ENCODE measurements at places on chromosomes 2 and 18.
A peak's percentile ranks its signal among the peaks of the same experiment; 100 is the strongest.

DNA sequence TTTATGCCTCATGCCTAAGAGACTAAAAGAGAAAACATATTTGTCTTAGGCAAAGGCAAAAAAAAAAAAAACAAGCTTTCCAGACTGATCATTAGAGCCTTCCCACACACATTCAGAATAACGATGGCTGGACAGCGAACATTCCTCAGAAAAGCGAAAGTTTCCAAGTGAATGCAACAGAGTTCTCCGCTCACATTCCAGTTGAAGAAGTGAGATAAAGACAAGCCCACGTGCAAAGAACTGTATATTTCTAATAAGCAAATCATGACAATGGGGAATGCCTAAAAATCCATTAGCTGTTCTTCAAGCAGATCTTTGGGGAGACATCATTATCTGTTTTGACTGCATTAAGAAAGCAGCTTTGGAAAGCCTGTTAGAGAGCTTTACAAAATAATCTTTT lies 347.9 kb downstream of the METTL4 start:
- DNase-seq = no peak

- DNase-seq = no peak
These were observed 1566.6 kb upstream of the SLC39A10 start for GRCh38 chr2:194090251-194090905.

DNA sequence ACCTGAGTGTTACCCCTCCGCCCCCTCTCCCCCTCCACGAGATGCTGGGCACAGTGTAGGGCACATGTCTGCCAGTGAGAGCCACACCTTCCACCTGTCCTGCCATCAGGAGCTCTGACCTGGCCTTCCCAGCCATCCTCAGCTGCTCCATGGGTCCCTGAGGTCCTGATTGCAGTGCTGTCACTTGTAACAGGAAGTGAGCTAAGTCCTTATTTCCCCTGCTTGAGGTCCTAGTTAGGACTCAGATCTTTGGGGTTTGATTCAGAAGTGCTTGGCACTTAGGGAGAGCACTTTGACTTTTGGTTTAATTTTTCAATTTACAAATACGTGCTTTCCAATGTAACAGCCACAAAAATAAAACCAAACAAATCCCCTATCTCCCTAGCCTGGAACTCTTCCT lies 125.5 kb downstream of the WDSUB1 start:
- DNase-seq = no peak

DNA sequence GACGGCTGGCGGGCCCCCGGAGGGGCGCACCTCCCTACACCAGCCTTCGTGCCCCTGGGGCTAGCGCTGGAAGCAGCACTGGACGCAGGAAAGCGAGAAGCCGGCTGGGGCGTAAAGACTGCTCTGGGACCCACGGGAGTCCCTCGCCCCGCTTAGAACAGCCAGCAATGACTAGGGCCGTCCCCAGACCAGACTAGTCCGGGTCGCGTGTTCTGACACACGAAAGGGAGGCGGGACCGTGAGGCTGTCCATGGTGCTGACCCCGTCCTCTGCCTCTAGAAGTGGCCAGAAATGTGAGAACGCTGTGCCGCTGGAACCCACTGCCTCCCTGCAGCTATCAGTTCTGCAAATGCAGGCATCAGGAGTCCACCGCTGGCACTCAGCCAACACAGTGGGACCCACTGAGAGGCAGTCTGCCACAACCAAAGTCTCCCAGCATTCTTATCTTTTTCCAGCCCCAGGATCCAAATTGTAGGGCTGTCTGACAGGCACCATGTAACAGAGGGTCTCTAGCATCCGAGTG lies at the start of gene UCN:
Gene UCN (minus strand): TSS at position 87 of the 523 bp plus-strand sequence. CDS start 550 bp downstream, outside the sequence.
- peak; percentile 54 for DNase-seq

DNA sequence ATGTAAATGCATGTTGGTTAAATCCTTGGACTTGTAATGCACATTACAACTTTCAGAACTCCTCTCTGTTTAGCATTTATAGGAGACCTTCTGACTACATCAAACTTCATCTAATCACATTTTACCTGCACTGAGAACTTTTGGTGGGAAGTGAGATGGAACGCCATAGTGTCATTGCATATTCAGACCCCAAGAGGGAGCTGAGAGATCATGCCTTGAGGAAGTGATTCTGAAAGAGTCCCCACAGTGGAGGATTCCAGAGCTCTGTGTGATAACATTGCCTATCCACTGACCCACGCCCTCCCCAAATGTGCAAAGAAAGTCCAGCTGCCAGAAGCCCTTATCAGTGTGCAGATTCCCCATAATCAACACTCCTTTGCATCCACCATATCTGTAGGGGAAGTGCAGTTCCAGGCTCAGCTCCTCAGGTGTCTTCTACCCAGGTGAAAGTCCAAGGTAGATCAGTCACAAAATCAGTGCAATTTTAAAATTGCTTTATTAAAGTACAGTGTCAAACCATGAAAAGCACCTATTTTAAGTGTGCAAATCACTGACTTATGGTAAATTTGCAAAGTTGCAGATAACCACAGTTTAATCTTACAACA lies 212.4 kb downstream of the RPIA start:
- DNase-seq = no peak

DNA sequence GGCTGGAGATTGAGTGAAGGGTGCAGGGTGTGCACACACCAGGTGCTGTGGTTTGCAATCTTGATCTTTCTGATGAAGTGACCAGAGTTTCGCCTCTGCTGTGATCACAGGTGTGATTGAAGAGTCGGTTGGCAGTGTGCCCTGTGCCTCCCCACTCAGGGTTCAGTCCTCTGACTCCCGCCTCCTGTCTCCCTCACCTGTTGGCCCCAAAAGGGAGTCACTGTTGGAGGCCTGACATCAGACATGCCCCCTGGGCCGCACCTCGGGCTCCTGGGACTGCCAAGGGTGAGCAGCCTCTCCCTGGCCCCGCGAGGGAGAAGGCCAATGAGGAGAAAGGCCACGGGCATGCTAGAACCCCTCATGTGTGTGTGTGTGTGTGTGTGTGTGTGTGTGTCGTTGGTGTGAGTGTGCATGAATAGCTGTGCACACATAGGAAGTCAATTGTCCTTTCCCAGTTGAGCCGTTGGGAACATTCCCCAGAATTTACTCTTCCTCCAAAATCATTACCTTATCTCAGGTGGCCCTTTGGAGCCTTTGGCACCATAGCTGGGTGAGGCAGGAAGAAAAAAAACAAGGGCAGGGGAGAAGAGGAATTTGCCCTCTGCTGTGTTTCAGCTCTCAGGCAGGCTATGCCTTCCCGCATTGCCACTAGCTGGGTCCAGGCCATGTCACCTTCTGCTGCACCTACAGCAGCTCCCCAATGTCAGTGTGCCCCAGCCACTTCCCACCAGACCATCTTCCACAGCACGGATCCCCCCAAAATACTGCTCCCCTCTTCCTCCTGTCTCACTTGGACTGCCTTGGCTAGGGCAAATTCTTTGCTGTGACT lies 78.1 kb upstream of the LAPTM4A start:
- peak; percentile 33 for DNase-seq

DNA sequence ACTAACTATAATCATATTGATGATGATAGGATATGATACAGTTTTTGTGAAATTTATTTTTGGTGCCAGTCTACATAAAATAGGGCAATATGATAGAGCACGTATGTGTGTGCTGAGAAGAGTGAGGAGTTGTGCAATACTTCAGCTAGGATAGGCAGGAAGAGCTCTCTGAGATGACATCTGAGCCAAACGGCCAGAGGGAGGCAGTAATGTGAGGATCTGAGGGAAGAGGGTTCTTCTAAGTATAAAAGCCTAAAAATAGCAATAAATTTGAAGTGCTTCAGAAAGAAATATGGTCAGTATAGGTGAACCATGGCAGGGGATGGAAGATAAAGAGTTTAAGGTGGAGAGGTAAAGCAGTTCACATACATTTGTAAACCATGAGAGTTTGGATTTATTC lies 102.5 kb downstream of the OLA1 start:
- DNase-seq = no peak

GRCh38 chr2:180962727-180963314 lies 17.6 kb upstream of the UBE2E3 start:
- no peak for DNase-seq

GRCh38 chr18:67977067-67977616 lies 460.6 kb upstream of the DSEL start:
- DNase-seq = peak; percentile 46

DNA sequence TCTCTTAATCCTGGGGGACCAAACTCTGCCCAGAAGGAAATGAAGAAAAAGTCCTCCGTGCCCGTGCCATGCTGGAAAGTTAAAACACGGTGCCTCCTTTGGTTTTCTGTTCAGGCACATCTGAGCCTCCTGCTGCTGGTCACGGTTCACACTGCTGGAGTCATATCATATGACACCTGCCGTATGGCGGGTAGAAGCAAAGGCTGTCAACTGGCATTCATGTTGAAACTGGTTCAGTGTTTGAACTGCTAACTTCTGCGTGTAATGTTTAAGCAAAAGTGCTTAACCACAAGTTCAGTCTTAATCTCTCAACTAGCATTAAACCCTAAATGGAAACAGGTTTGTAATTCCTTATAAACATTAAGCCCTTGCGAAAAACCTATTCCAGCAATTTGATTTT lies 3.1 kb downstream of the STK39 start:
- no peak for DNase-seq

DNA sequence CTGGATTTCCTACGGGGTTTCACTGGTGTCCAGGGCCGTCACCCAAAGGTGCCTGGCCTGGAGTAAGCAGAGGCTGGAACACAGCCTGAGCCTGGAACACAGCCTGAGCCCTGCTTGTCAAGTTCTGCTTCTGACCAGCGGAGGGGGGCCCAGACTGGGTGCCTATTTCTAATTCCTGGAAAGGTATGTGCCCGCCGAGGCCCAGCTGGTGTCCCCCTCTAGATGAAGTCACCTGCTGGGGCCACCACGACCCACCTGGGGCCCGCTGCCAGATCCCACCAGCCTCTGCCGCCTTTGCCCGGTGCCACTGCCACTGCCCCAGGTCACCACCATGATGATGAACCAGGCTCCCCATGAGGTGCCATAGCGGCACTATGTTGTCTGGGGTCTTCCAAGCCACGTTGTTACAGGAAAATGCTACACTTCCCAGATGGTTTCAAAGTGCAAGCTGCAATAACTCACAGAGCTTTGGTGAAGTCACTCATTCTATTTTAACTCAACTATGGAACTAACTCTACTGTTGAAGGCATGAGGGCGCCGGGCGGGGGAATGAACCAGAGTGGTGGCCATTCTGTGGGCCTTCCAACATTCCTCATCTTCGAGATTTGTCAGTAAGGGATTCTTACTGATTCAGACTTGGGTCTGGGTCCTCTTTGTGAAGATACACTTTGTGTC lies 40.9 kb upstream of the LAPTM4A start:
- no peak for DNase-seq

GRCh38 chr2:125259451-125259850 lies 1234.4 kb downstream of the CNTNAP5 start:
- no peak for DNase-seq

DNA sequence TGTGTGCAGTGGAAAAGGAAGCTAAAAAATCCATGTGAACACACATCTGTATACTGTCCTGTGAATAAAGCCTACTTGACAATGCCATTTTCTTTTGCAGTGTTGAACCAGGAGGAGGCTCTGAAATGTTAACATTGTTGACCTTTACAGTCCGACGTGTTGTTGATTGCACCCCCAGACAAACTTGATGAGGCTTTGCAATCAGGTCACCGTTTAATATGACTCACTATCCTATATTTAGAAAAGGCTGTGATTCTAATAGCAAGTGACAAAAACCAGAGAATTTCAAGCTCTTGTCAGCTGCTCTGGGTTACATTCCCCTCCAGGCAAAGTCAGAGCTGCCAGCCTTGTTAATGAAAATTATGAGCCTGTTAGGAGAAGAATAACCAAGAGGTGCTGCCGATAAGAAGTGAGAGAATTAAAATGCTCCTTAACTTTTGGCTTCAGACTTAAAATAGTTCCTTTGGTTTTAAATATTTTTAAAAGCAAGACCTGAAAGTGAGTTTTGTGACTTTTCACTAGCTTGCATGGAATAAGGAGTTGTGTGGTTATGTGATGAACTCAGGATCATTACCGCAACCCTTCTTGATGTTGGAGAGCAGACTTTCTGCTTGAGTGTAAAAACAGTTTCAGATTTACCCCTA lies 162.1 kb downstream of the QPCT start:
- no peak for DNase-seq

GRCh38 chr2:134284119-134284670 lies 30.3 kb downstream of the MGAT5 start:
- no peak for DNase-seq

DNA sequence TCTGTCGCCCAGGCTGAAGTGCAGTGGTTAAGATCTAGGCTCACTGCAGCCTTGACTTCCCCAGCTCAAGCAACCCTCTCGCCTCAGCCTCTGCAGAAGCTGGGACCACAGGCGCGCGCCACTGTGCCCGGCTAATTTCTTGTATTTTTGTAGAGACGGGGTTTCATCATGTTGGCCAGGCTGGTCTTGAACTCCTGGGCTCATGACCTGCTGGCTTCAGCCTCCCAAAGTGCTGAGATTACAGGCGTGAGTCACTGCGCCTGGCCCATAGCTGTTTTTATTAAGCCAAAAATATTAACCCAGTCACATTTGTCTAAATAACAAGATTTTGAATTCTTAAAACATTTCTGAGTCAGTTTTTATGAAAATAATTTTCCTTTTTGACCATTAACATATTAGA lies 6.3 kb upstream of the SFT2D3 start:
- DNase-seq = no peak

Measured in thyroid gland (tissue), 4 donors.